ENCODE measurements at places on chromosomes 7 and 10. TPM values are rescaled to one million over a fixed set of nuclear protein-coding genes. Genes with fewer than 3 reads are reported as not detected.

EN2 gene
- total RNA-seq = 0.05 TPM

ABI1 gene
- total RNA-seq = 38.1 TPM

OLAH gene
- 6.9 TPM for total RNA-seq

PNLIP gene
- not detected for total RNA-seq

PRLHR gene
- not detected for total RNA-seq

TMEM178B gene
- 87.0 TPM for total RNA-seq

PKD2L1 gene
- not detected for total RNA-seq

- no peak for DNase-seq
Observed at GRCh38 chr10:66587680-66588050, 338.2 kb upstream of the LRRTM3 start.

- no peak for DNase-seq
Observed at GRCh38 chr10:113879691-113880090, 25.2 kb downstream of the NHLRC2 start.

DNA sequence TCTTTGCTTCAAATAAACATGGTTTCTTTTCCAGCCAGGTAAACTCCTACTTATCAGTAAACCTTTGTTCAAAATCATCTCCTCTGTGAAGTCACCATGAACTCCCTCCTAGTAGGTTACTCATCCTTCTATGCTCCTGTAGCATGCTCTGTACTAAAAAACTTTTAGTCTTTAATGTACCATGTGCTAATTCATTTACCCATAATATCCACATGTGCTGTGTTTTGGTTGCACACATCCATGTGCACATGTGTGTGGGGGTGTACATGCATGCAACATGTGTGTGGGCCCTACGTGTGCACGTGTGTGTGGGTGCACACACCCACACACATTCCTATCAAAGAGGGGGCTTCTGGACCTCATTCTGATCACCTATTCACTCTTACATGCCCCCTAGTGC, 259.9 kb upstream of the SP4 start:
- no peak for DNase-seq

- DNase-seq = no peak
Observed at GRCh38 chr10:74417397-74417796, 266.4 kb downstream of the ADK start.

DNA sequence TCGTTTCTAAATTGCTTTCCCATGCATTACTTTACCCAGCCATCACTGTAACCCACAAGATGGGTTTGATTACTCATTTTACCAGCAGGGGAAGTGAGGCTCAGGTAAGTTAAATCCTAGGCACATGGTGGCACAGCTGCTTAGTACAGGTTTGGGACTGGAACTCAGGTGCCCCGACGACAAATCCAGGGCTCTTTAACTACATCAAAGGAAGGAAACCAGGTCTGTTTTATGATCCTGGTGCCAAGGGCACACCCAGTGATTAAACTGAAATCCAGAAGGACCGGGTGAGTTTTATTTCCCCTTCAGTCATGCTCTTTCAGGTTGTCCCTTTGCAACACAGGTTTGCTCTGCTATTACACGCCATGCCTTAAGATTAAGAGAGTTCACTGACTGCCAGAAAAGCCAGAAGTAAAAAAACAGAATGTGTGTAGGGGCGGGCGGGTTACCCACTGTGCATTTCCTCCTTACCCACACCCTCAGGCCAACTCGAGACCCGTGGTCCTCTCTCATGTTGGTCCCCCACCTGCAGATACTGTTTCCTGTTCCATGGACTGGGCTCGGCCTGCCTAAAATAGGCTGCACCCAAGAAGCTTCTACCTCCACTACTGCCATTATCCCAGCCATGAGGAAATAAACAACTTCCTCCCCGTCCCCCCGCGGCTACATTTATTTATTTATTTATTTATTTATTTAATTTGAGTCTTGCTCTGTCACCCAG, 55.1 kb upstream of the KDM7A start:
- no peak for DNase-seq

GRCh38 chr10:59435707-59436106, 73.4 kb upstream of the FAM13C start:
- DNase-seq = no peak

GRCh38 chr7:94658826-94659225, 2.9 kb upstream of the SGCE start:
- DNase-seq = no peak

DNA sequence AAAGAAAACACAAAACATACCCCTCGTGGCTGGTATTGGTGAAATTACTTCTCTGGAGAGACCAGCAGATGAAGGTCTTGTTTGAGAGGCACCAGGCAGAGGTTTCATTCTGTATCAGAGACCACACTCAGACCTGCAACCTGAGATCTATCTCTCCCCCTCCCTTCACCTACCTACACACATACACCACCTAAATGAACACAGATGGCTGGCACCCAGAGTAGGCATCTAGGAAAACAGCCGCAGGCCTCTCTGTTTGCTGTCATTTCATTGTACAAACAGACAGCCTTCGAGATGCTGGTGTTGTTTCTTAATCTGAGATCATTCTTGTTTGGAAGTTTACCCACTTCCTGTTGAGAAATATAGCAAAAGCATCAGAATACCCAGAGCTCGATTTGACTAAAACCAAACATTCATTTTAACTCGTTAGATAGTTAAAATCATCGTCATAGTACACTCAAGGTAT, 173.9 kb upstream of the SLC25A13 start:
- no peak for DNase-seq

DNA sequence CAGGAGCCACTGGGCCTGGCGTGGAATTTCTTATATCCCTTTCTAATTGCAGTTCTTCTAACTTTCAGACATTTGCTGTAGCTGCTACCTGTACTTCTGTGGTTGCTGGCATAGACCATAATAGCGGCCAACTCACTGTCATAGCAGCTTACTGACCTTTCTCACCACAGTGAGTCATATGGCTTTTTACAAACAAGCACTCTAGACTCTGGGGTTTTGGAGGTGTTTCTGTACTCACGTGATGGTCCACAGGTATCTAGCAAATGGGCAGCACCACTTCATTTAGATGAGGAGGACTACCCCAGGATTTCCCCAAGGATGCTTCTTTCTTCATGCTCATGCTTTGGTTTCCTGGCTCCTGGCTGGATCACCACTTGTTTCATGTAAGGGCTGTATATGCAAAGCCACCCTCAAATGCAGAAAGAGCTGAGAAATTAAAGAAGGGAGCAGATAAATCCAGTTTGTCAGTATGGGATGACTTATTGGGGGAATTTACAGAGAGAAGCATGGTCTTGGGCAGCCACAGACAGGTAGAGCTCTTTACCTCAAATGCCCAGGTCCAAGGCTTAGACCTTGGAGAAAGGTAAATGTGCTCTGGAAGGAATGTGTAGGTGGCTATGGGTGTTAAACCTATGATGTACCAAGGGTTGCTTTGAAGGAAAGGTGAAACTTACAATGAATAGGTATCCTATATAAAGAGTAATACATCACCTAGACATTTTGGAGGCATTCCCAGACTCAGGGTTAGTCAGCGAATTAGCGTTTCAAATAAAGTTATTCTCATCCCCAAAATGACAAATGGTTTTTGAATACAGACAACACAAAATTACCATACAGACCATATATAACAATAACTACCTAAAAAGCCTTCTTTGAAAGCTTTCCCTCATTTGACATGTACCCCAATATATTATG, 15.9 kb upstream of the SLC25A16 start:
- peak; percentile 90 for DNase-seq

DNA sequence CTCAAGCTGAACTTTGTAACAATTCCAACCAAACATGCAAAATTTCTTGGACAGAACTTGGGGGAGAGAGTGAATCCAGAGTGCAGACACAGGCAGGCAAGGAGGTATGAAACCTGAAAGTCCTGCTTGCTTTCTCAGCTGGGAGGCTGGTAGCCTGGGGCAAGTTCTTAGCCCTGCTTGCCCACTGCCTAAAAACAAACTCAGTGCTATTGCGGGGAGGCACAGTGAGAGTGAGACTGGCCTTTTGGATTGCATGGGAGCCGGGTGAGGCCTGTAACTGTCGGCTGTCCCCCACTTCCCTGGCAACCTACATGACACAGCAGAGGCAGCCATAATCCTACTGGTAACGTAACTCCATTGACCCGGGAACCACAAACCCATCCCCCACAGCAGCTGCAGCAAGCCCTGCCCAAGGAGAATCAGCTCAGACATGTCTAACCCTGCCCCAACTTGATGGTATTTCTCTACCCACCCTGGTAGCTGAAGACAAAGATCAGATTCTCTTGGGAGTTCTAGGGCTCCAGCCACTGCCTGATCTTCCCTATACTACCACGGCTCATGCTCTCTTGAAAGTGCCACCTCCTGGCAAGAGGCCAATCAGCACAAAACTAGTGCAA, 663.6 kb downstream of the GRM8 start:
- no peak for DNase-seq

DNA sequence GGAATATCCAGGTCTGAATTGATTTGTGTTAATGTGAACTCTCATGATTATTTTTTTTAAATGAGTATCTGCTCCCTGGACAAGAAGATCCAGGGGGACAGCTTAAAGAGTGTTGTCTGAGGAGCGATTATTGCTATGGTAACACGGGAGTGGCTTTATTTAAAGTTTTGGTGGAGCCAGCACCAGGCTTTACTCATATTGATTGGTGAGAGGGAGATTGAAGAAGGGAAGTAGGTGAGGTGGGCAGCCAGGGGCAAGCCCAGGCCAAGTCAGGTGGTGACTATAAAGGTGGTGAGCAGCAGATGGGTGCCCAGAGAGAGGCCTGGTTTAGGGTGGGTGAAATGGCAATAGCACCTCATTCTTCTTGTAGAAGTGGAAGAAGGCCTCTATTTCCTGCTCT, 10.2 kb upstream of the AGR2 start:
- DNase-seq = no peak

GRCh38 chr7:154373956-154374355, 321.8 kb downstream of the DPP6 start:
- no peak for DNase-seq

DNA sequence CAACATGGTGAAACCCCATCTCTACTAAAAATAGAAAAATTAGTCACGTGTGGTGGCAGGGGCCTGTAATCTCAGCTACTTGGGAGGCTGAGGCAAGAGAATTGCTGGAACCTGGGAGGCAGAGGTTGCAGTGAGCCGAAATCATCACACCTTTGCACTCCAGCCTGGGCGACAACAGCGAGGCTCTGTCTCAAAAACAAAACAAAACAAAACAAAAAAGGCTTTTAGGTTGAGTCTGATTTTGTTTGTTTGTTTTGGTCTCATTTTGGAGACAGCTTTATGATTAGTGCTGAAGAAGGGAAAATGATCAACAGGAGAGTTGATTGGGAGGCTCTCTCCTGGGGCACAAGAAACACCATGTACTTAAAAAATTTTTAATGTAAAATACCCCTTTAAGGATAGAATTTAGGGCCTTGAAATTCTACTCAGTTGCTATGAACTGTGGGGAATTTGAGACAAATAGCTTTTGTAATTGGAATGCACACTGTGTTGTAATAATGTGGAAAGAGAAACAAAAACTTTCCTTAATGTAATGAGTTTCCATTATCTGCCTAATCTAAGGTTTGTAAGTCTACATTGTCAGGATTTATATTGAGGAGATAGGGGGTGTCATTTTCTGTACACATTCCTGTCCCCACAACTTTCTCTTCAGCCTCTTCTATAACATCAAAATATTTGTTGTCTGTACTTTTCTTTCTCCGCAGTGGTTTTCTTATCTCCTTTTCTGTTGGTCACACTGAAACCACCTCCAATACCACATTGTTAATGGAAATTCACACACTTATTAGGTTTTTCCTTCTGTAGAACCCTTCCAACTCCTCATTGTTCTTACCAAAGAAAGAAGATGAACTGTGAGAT, 41.3 kb downstream of the ARID5B start:
- DNase-seq = peak; percentile 73

- no peak for DNase-seq
Observed at GRCh38 chr7:128831178-128831993, 1.2 kb downstream of the FLNC start.

DNA sequence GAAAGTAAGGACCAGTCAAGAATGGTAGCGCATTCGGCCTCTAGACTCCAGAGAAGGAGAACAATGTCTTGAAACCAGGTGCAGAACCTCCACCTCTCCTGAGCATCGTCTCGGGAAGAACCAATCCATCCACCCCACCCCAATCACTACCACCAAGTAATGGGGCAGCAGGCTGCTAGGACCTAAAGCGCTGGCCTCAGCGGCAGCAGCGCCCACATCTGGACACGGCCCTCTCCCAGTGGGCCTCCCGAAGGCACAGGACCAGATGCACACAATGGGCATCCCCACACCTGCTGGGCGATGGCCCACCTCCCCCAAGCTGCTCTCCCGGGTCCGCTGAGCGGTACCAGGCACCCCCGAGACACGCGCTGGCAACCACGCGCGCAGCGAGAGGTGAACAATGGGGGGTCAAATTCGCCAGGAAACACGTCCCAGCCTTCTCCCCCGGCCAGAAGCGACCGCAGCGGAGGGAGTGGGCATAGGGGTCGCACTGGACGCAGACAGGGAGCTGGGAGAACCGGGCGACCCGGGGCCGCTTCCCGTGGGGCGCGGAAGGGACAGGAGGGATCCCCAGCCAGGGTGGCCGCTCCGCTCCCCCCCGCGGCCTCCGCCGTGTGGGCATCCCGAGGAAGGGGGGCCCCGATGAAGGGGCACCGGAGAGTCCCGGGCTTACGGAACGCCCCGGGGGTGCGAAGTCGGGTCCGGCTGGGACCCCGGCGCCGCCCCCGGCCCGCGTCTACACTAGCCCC, 506 bp downstream of the CTTNBP2 start:
- peak; percentile 29 for DNase-seq

DNA sequence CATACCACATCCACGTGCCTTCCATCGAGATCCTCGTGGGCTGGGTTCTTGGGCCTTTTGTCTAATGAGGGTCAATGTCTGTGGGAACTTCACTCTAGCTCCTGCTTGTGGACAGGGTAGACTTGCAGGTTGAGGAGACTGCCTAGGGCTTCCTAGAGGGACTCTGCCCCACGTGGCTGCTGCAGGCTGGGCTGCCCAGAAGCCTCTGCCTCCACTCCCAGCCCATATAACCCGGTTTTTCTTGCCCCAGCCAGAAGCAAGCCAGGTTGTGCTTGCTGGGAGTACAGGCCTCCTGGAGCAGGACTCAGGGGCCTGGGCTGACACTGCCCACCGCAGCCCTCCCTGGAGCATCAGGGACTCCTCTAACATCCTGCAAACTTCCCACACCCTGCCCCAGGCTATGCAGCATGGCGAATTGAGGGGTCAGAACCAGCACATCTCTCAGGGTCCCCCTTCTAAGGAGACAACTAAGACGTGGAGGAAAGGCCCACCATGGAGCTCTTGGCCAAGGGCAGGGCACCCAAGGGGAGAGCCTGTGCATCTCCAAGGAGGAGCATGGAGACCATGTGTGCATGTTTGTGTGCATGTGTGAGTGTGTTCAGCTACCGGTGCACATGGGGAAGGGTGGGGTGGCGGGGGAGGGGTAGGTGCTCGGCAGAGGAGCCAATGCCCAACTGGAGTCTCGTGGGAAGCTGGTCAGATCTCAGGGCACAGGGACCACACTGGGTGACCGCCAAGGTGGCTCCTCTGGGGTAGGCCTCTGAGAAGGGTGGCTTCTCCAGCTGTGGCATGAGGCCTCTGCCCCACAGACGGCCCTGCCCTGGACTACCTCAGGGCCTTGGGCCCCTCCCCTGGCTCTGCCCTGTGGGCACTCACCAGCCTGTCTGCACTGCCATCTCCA, 62.6 kb downstream of the RASGEF1A start:
- no peak for DNase-seq

Data from renal cortical epithelial cell (primary cell).